ENCODE measurements at places on chromosomes 13 and 19.

GRCh38 chr19:55667006-55667381 is 8.0 kb upstream of the EPN1 start:
- DNase-seq, result no peak

- DNase-seq, result no peak
These were observed 7.4 kb upstream of the SPRY2 start for GRCh38 chr13:80348314-80348713.

GRCh38 chr13:33205804-33206221 is 79.7 kb downstream of the STARD13 start:
- DNase-seq, result no peak

GRCh38 chr13:45850027-45850613 is 1.4 kb downstream of the SIAH3 start:
- DNase-seq, result no peak

Measured in forelimb muscle (tissue), 1 donor.